ENCODE measurements at places on chromosomes 4 and X.

GRCh38 chr4:145566768-145567167 lies 52.4 kb upstream of the MMAA start:
- H3K27me3 ChIP-seq = no peaks in the 10 kb centered on the region
- DNase-seq = no peak
- H3K4me1 ChIP-seq = no peaks in the 10 kb centered on the region
- H3K27ac ChIP-seq = no peak overlapping the region

DNA sequence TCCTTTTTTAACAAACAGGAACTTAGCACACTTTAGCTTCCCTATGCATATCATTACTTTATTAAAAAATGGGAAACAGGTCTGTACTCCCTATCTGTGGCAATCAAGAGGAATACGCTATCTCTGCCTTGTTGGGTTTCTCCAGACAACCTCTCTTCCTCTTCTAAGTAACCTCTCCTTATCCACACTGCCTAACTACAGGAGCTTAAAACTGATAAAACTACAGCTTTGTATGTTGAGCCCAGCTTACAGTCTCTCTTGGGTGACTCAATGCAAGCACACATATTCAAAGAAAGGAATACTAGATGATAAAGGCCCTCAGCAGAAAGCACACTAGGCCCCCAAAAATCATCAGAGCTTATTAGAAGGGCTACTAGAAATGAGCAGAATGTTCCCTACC lies 8.9 kb downstream of the NUP62CL start:
- H3K27me3 ChIP-seq = no peaks in the 10 kb centered on the region
- no peaks in the 10 kb centered on the region for H3K36me3 ChIP-seq
- no peaks in the 10 kb centered on the region for H3K4me1 ChIP-seq
- DNase-seq = no peak

DNA sequence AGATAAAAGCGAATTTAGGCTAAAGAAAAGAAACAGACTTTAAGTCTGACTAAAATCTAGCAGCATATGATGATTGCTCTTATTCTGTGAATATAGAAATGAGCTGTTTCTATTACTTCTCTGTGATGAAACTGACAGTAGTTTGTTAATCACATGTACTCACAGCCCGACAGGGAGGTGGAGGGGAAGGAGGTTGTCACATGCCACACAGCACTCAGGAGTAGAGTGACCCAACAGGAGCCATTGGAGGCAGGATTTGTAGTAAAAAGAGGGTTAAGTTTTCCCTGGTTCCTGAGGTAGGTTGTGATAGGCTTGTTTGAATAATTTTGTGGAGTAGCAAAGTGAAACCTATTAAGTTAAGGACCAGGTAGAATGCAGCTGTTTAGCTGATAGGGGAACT lies 495.9 kb downstream of the CENPC start:
- H3K27me3 ChIP-seq = no peaks in the 10 kb centered on the region
- no peaks in the 10 kb centered on the region for H3K4me1 ChIP-seq
- no peak for DNase-seq
- H3K4me3 ChIP-seq = no peak overlapping the region
- no peak overlapping the region for H3K27ac ChIP-seq

DNA sequence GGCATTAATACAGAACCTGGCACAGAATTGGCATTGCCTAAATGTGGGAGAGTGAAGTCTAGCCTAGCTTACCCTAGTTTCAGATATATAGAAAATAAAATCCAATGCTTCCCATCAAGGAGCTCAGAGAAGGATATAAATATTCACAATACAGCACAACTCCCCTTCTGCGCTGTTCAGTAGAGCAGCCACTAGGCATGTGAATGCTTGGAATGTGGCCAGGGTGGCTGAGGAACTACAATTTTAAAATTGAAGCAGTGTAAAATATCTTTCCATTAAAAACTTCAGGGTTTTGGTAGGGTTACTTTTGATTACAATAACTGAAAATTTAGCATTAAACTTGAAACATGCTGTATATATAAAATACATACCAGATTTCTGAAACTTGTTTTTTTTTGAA lies 19.5 kb downstream of the ZNF518B start:
- DNase-seq = no peak
- H3K27me3 ChIP-seq = no peaks in the 10 kb centered on the region
- no peak overlapping the region for H3K27ac ChIP-seq
- H3K36me3 ChIP-seq = peaks cover 2% of the 10 kb centered on the region

DNA sequence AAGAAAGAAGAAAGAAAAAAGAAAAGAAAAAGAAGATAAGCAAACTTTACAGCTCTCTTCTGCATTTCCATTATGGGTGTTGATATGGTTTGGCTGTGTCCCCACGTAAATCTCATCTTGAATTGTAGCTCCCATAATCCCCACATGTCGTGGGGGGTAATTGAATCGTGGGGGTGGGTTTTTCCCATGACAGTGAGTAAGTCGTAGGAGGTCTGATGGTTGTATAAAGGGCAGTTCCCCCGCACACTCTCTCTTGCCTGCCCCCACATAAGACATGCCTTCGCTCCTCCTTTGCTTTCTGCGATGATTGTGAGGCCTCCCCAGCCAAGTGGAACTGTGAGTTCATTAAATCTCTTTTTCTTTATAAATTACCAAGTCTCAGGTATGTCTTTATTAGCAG lies 7.3 kb upstream of the RAB9A start:
- H3K4me3 ChIP-seq = no peak overlapping the region
- H3K27ac ChIP-seq = no peak overlapping the region
- DNase-seq = no peak
- H3K4me1 ChIP-seq = no peaks in the 10 kb centered on the region

DNA sequence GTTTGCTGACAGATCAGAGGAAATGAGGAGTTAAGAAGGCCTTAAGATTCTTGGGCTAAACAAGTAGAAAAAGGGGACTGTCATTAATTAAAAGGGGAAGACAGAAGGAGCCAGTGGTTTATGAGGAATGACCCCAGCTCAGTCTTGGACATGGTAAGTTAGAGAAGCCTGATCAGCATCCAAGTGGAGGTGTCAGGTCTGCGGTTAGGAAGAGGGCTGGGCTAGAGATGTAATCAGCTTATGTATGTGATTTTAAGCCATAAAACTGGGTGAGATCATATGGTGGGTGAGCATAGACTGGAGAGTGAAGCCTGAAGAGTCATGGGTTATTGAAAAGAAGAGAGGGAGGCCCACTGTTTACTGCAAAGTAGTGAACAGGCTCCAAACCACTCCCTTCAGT lies 246.1 kb downstream of the NR3C2 start:
- DNase-seq = peak; percentile 52
- H3K36me3 ChIP-seq = no peaks in the 10 kb centered on the region
- H3K27me3 ChIP-seq = no peaks in the 10 kb centered on the region
- H3K4me1 ChIP-seq = no peaks in the 10 kb centered on the region
- no peak overlapping the region for H3K27ac ChIP-seq

DNA sequence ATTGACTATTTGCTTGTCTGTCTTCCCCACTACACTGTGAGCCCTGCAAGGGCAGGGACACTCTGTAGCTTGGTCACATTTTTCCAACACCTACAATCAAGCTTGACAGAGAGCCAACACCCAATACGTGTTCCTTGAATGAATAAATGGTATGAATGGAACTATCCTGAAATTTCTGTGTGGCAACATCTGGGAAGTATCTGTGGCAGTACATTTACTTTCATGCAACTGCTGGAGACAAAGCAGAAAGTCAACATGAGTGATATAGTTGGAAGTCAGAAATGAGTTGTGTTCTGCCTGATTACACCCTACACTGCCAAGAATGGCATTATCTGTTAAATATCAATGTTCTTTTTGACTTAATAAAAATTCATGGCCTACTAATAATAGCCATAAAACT lies 343.5 kb upstream of the F9 start:
- DNase-seq = no peak
- no peaks in the 10 kb centered on the region for H3K36me3 ChIP-seq
- H3K27ac ChIP-seq = no peak overlapping the region
- no peak overlapping the region for H3K4me3 ChIP-seq
- H3K4me1 ChIP-seq = no peaks in the 10 kb centered on the region

- no peak overlapping the region for H3K27ac ChIP-seq
- no peaks in the 10 kb centered on the region for H3K36me3 ChIP-seq
- no peak overlapping the region for H3K4me3 ChIP-seq
- peaks cover 6% of the 10 kb centered on the region for H3K4me1 ChIP-seq
- peaks cover 3% of the 10 kb centered on the region for H3K27me3 ChIP-seq
These were observed 2.7 kb upstream of the AVPR2 start for GRCh38 chrX:153901753-153902140.

All from astrocyte (in vitro differentiated cells and primary cell).